Hepatocyte (in vitro differentiated cells): ENCODE measurements at places on chromosomes 2 and 18. TPM values are rescaled to one million over a fixed set of nuclear protein-coding genes. Genes with fewer than 3 reads are reported as not detected.

PAX3 gene
- not detected in 2 replicates for polyA plus RNA-seq

DNA sequence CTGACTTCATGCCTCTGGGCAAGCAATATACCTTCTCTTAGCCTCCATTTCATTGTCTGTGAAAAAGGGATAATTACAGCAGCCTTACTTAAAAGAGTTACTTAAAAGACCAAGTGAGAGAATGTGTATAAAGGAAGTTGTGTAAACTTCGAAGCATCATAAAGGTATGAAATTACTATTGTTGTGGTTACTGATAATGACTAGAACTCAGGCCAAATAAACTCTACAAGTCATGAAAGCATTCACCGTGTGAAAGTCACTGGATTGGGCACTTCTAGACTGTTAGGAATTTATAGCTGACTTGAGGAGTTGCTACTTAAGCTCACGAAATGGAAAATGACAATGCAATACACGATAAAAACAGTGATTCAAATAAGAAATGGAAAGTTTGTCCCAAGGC lies 67.4 kb upstream of the HAAO start:
- peaks cover 12% of the 10 kb centered on the region for H3K4me1 ChIP-seq
- no peak overlapping the region for H3K4me3 ChIP-seq
- H3K27me3 ChIP-seq: no peaks in the 10 kb centered on the region
- DNase-seq: no peak
- H3K36me3 ChIP-seq: no peaks in the 10 kb centered on the region
- peak overlapping the region; percentile 49 for H3K27ac ChIP-seq

GRCh38 chr18:2316082-2316750 lies 255.1 kb downstream of the METTL4 start:
- H3K4me1 ChIP-seq: peaks cover 5% of the 10 kb centered on the region
- no peaks in the 10 kb centered on the region for H3K27me3 ChIP-seq
- no peaks in the 10 kb centered on the region for H3K36me3 ChIP-seq
- peak overlapping the region; percentile 36 for H3K27ac ChIP-seq

BCL11A gene
- polyA plus RNA-seq: 18.4 and 22.6 TPM in 2 replicates

- H3K27ac ChIP-seq: no peak overlapping the region
- no peaks in the 10 kb centered on the region for H3K27me3 ChIP-seq
- DNase-seq: no peak
- H3K36me3 ChIP-seq: no peaks in the 10 kb centered on the region
- H3K4me3 ChIP-seq: no peak overlapping the region
- H3K4me1 ChIP-seq: no peaks in the 10 kb centered on the region
These were observed 59.6 kb downstream of the SPIRE1 start for GRCh38 chr18:12598181-12598930.

- no peaks in the 10 kb centered on the region for H3K4me1 ChIP-seq
- peak; percentile 93 for DNase-seq
- no peak overlapping the region for H3K4me3 ChIP-seq
- peak overlapping the region; percentile 76 for H3K27ac ChIP-seq
- H3K27me3 ChIP-seq: no peaks in the 10 kb centered on the region
These were observed 5.5 kb downstream of the SLC11A1 start for GRCh38 chr2:218387369-218388194.

- no peak overlapping the region for H3K27ac ChIP-seq
- no peak overlapping the region for H3K4me3 ChIP-seq
- no peaks in the 10 kb centered on the region for H3K4me1 ChIP-seq
These were observed 41.1 kb downstream of the LDAH start for GRCh38 chr2:20781656-20782265.

DNA sequence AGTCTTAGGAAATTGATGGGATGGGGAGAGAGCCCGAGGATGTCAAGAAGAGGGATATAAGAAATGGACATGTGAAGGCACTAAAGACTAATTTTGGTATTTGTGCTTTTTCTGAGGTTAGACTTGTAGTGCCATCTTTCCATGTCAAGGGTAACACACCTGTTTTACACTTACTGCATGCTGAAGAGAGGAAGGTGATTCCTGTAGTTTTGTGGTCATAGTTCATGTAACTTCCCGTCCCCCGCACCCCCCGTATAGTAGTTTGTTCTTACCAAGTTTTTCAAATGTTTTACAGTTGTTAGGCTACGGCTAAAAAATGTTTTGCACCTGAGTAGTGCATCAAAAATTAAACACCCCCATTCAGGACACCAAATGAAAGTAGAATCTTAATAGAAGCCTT lies 73.8 kb downstream of the CLIP4 start:
- no peak for DNase-seq
- H3K4me1 ChIP-seq: no peaks in the 10 kb centered on the region
- no peak overlapping the region for H3K27ac ChIP-seq

DNA sequence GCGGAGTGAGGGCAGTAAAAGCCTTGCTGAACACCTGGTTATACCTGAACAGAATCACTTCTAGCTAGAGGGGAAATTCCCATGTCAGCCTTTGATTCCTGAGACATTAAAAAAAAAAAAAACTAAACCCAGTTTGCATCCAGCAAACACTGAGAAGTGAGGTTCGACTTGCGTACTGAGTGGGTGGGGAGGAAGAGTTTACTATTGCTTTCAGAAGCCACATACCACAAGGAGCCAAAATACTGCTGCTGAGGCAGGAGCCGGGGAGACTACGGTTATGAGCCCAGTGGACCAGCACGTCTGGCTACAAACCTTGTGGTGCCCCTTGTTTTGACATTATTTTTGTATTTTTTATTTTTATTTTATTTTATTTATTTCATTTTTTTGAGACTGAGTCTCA lies 2.7 kb downstream of the COLEC11 start:
- H3K27me3 ChIP-seq: no peaks in the 10 kb centered on the region
- H3K4me3 ChIP-seq: no peak overlapping the region
- H3K4me1 ChIP-seq: peaks cover 6% of the 10 kb centered on the region
- H3K27ac ChIP-seq: no peak overlapping the region

DNA sequence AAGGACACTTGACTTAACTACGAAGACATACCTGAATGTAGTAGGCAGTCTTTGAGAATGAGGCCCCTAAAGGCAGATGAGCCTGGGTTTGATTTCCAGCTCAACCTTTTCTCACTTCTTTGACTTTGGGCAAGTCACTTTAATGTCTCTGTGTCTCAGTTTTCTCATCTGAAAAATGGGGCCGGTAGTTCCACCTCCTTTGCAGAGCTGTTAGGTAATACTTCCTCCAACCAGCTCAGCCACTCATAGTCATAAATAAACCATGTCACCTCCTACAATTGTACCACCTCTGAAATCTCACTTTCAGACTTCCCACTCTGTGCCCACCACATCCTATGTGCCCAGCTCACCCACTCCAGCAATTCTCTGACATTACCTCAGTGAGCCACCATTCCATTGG lies 10.4 kb downstream of the ARHGAP25 start:
- no peaks in the 10 kb centered on the region for H3K36me3 ChIP-seq
- DNase-seq: no peak
- no peaks in the 10 kb centered on the region for H3K4me1 ChIP-seq
- H3K4me3 ChIP-seq: no peak overlapping the region

ANKRD30B gene
- not detected in 2 replicates for polyA plus RNA-seq

DNA sequence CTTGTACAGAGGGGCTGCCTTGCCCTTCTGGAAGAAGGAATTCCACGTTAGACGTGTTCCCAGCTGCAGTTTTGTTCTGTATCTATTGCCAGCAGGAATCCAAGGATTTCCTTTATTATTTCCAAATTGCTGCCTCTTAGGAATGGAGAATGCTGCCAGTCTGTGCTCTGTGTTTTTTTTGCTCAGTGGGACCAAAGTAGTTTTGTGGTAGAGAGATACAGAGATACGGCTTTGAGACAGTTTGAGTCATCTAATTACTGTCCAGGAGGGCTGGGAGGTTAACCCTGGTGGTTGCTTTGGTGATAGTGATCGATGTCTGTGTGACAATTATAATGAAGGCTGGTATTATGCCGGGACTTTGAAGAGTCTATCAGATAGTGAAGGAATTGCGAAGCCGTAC lies 26.3 kb downstream of the ASAP2 start:
- no peak overlapping the region for H3K4me3 ChIP-seq
- no peaks in the 10 kb centered on the region for H3K27me3 ChIP-seq
- DNase-seq: no peak
- H3K27ac ChIP-seq: no peak overlapping the region

- H3K4me3 ChIP-seq: no peak overlapping the region
- H3K36me3 ChIP-seq: no peaks in the 10 kb centered on the region
- DNase-seq: no peak
- H3K27me3 ChIP-seq: no peaks in the 10 kb centered on the region
- H3K27ac ChIP-seq: no peak overlapping the region
- H3K4me1 ChIP-seq: no peaks in the 10 kb centered on the region
These were observed 13.0 kb downstream of the PTMA start for GRCh38 chr2:231720987-231721966.

DNA sequence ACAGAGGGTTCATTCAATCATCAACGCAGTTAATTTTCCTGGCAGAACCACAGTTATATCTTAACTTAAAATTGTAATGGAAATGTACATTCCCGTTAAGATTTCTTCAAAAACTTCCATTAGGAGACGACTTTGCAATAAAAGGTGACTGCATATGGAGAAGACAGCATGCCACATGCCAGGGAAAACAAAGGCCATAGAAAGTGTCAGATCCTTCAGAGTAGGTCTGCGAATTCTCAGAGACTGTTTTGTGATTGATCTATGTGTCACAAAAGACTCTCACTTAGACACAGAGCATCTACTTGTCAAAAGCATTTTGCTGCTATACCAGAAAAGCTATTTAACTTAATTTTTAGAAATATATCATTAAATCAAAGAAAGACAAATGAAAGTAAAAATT lies 274.6 kb downstream of the DPP10 start:
- H3K27ac ChIP-seq: no peak overlapping the region
- no peak for DNase-seq
- no peaks in the 10 kb centered on the region for H3K36me3 ChIP-seq
- H3K4me3 ChIP-seq: no peak overlapping the region
- H3K4me1 ChIP-seq: no peaks in the 10 kb centered on the region

GRCh38 chr2:70125498-70125898 lies 38.2 kb downstream of the PCBP1 start:
- no peaks in the 10 kb centered on the region for H3K27me3 ChIP-seq
- no peak for DNase-seq
- peak overlapping the region; percentile 100 for H3K27ac ChIP-seq
- H3K4me3 ChIP-seq: peak overlapping the region; percentile 65
- no peaks in the 10 kb centered on the region for H3K36me3 ChIP-seq

DNA sequence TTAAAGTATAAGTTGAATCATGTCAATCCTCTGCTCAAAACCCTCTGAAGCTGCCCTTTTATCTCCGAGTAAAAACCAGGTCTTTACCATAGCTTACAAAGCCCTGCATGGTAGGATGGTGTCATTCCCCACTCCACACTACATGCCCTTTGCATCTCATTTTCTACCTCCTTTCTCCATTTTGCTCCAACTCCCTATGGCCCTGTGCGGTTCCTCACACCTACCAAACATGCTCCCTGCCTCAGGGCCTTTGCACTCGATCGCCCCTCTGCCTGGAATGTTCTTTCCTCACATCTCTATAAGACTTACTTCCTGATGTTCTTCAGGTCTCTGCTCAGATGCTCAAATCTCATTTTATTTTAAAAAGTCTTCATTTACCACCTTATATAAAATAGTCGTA lies 80.7 kb downstream of the MYL12B start:
- no peaks in the 10 kb centered on the region for H3K27me3 ChIP-seq
- H3K4me3 ChIP-seq: no peak overlapping the region
- no peaks in the 10 kb centered on the region for H3K4me1 ChIP-seq
- H3K36me3 ChIP-seq: no peaks in the 10 kb centered on the region
- no peak overlapping the region for H3K27ac ChIP-seq
- DNase-seq: no peak

SLC14A1 gene
- 0.81 and 0.98 TPM in 2 replicates for polyA plus RNA-seq

GRCh38 chr18:48932462-48932818 lies 18.3 kb downstream of the SMAD7 start:
- H3K27me3 ChIP-seq: no peaks in the 10 kb centered on the region
- H3K4me3 ChIP-seq: no peak overlapping the region
- no peak for DNase-seq
- no peaks in the 10 kb centered on the region for H3K36me3 ChIP-seq

DNA sequence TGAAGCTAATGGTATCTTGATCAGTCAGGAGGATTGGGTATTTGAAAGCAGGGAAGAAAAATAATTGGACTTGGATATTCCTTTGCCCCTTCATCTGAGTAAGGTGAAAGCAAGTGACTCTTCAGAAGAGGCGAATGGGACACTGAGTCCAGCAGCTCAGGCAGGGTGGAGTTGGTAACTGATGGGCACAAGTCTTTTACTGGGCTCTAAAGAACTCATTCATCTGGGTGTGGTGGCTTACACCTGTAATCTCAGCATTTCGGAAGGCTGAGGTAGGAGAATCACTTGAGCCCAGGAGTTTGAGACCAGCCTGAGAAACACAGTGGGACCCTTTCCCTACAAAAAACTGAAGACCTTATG lies 11.2 kb downstream of the CFLAR start:
- H3K36me3 ChIP-seq: no peaks in the 10 kb centered on the region
- DNase-seq: no peak
- H3K4me1 ChIP-seq: peaks cover 37% of the 10 kb centered on the region
- H3K4me3 ChIP-seq: no peak overlapping the region
- peak overlapping the region; percentile 92 for H3K27ac ChIP-seq

DNA sequence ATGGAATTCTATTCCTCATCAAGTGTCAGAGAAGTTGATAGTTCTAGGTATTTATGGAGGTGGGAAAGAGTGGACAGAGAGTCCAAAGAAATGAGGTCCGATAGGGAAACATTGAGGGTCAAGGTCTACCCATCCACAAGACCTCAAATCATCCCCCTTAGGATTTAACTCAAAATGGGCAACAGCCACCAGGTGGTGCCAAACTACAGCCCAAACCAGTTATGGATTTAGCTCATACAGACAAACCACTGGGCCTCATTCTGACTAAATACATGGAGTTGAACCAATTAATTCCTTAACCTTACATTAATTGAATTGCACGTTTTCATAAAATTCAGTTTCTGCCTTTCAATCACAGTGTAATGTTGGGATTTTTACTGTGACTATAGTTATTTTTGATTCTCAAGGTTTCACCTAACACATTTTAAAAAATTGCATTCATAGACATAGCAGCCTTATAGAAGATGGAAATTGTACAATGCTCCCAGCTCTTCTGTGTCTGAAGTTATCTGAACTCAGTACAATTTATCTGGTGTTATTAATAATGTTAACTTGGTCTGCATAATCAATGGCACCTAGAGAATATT lies 98.2 kb upstream of the HNMT start:
- no peak overlapping the region for H3K27ac ChIP-seq
- no peak overlapping the region for H3K4me3 ChIP-seq
- DNase-seq: peak; percentile 68
- no peaks in the 10 kb centered on the region for H3K36me3 ChIP-seq
- no peaks in the 10 kb centered on the region for H3K27me3 ChIP-seq
- no peaks in the 10 kb centered on the region for H3K4me1 ChIP-seq

DNA sequence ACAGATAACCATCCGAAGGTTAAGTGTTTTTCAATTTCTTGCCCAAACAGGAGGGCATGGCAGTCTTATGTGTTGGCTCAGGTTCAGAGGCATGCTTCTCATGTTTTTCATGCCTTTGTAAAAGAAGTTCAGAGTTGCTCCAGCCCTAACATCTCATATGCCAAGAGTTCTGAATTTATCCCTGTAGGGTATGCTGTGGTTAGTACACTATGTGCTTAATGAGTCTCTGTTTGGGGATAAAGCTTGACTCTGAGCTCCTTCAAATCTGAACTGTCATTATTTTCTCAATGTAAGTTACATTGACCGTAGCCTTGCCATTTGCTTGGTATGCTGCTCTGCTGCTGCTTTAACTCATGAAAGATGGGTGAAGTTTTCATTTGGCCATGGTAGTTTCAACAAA lies 67.9 kb upstream of the PNPT1 start:
- no peak overlapping the region for H3K4me3 ChIP-seq
- peak overlapping the region; percentile 71 for H3K27ac ChIP-seq
- no peaks in the 10 kb centered on the region for H3K36me3 ChIP-seq
- H3K27me3 ChIP-seq: no peaks in the 10 kb centered on the region
